ENCODE measurements at places on chromosomes 12 and 14.

DNA sequence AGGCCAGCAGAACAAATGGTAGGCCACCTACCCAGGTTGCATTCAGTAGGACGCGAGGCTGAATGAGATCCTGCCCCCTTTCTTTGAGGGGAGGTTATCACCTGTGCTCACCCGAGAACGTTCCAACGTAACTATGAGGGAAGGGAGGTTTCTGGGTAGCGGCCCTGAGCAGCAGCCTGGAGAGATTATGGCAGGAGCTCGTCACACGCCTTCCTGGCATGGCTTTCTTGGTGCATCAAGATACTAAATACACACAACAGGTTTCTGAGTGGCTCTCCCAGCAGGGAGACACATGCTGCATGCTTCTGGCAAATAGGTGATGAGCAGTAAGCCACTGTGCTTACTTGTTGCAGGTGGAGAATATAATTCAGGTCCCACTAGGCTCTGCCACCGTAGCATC lies 147.7 kb downstream of the CALM1 start:
- DNase-seq = no peak

DNA sequence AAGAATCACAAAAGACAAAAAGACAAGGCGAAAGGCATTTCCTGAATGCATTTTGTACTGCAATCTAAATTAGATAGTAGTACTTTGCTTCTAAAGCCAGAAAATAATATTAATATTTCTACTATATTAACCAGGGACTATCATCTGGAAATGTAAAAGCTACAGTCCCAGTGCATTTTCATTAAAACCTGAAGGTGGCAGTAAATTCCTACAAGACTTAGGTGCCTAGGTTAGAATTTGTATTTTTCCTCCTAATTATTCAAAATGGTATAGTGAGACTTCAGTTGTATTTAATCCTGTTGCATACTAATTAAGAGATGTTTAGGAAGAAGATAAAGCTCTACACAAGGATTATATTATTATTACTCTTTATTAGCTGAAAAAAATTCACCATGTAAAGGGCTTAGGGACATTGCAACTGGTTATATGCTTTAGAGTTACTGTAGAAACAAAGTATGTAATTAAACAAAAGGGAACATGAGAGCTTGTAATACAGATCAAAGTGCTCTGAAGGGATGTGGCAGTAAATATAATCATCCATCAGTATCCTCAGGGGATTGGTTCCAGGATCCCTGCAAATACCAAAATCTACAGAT lies 53.6 kb downstream of the BRMS1L start:
- DNase-seq = no peak

GRCh38 chr12:119609358-119609757 lies 15.8 kb downstream of the TMEM233 start:
- DNase-seq = no peak

DNA sequence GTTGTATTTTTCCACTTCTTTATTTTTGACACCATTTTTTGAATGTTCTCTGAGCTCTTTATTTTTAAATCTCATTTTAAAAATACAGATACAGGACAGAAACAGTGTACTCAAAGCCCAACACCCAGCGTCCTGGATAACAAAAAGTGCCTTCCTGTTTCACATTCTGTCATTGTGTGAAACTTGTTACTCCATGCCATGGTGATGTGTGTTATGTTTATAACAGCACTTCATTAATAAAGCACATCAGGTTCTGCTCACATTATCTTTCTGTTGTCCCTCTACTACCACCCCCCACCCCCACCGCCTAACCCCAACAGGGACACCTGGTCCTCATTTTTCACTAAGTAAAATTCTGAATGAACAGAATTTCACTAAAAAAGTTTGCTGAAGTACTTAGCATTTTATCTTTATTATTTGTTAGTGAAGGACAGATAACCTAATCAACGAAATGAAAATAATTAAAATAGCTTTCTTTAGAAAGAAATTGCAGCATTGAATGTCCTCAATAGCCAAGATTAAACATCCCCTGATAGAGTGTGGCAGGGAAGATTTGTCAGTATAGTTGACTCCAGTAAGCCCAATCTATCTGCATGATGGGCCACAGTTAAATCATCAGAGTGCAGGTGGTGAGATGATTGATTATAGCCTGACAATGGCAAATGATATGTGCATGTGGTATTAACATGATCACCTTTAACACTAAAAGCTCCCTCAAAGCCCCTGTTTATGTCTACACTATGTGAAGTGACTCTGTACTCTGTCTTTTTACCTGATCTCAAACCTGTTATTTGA lies 153.9 kb downstream of the ACSS3 start:
- no peak for DNase-seq

DNA sequence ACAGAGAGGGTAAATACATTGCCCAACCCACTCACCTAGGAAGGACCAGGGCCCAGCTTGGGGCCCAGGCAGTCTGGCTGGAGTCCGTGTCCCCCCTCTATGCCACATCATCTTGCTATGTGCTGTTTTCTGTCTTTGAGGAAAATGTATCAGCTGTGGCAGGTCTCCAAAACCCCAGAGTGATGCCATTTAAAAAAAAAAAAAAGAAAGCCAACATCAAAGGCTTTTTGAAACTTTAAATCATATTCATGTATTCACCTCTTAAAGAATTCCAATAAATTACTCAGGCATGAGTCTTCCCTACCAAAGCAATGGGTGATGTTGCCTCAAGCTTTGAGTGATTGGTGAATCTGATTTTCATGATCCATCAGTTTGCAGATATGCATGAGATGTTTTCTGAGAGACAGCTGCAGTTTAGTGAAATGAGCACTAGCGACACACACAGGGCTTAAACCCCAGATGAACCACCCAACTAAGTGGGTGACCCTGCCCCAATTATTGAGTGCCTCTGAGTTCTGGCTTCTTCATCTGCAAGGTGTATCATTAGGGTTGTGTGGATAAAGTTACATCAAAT lies 6.1 kb downstream of the KRT81 start:
- no peak for DNase-seq

DNA sequence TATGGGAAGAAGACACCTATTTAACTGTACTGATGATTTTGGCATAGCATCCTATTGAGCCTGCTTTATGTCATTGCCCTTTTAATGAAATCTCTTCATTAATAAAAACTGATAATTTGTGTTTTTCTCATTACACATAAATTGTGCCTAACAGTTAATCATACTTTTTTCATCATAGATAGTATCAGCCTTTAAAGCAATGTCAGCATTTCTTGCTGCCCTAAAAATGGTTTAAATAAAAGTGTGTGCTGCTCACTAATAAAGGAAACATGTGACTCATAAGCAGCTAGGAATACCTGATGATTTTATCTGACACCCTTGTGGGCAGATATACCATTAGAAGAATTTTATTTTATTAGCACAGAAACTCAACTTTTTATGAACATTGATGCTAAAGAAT lies 26.7 kb downstream of the TBK1 start:
- DNase-seq = no peak

- DNase-seq = no peak
Observed at GRCh38 chr12:62640910-62641448, 174.4 kb downstream of the MON2 start.

DNA sequence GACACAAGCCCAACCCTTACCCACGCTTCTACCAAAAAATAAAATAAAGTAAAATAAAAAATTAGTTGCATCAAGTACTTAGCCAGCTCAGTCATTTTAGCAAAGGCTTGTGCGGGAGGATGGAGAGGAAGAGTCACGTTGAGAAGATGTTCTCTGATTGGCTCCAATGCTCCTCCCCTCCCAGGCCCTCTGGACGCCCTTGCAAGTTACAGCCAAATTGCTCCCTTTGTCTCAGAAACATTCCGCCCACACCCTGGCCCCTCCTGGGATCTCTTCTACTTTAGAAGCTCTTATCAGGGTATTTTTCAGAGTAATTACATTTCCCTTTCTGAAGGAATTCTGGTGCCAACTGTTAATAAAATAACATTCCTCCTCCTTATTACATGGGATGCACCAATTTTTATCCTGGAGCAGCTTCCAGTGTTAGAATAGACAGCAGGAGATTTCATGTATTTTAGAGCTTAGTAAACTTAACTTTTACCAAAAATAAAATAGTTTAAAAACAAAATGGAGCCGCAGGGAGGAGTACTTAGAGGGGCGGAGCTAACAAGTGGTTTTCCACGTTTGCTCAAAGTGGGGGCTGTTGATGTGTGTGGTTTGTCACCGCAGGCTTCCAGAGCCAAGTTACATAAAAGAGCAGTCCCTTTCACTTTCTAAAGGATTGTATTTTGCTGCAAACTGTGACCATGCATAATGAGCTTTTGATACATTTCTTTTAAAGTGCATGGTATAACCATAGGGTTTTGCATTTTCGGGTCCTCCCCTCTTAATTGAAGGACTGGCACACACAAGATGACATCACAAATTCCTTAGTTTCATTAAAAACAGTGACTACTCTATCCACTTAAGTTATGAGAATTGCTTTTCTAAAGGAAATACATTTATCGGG lies 71.7 kb upstream of the RAP1B start:
- peak; percentile 39 for DNase-seq

DNA sequence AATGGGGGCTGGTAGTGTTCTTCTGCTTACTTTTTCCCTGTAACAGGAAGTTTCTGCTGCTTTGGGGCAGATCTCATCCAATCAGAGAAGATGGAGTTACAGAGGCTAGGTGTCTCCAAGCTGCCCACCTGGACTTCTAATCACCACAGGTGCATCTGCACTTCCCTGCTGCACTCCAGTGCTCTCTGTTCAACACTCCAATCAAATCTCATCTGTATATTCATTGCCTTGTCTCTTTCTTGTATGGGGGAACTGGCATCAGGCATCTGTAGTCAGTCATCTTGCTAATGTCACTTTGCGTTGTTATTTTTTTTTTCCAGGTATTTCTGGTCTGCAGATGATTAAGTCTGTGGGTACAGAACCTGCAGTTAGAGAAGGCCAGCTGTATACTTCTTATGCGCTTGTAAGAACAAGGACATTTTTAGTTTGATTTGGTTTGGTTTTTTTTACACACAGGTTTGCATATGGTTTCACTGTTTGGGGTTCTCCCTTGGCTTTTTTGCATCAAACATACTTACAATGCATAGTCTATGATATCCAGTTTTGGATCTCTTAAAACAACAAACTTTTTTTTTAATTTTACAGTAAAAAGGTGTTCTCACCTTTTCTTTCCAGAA lies 116.0 kb downstream of the METTL25 start:
- DNase-seq = no peak

DNA sequence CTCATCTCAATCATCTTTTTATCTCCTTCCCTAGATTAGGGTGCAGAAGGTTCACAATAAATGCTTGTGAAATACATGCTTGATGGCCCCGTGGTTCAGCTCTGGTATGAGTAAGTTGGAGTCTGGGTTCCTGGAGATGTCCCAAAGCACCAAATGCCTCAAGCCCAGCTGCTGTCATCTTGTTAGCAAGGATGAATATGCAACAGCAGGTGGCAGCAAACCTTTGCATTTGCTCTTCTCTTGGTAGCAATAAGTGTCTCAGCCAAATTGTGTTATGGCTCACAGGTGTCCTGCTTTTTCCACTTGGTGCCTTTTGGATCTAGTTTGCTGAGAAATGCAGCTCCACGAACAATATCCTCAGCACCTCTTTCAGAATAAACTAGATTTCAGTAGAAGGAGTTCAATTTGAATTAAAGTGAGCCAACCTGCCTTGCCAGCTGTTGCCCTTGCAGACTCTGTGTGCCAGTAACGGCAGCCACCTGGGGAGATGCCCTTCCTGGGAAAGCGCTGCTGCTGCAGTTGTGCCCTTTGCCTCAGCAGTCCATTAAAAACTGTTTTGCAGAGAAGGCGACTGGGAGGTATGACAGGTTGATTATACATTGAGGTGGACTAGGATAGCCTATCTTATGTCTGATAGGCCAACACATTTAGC lies 417.3 kb downstream of the SNAPC1 start:
- DNase-seq = no peak

DNA sequence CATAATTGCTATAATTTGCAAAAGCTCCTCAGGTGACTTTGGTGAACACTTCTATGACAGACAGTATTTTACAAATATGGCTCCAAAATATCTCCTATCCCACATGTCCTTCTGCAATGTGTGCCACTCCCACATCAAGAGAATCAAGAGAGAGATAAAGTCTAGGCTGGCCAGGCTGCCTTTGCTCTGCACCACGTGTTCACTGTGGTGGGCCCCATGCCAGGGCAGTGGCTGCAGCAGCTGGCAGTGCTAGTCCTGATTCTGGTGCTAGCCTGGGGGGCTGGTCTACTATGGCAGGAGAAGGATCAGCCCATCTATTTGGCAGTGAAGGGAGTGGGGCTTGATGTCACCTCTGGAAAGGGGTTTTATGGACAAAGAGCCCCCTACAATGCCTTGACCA lies 86.3 kb downstream of the DRAM1 start:
- DNase-seq = no peak

GRCh38 chr12:99059824-99060511 lies 414.9 kb downstream of the APAF1 start:
- no peak for DNase-seq

GRCh38 chr14:54730156-54730961 lies 163.4 kb downstream of the SAMD4A start:
- no peak for DNase-seq

GRCh38 chr12:43550831-43551271 lies 1.2 kb downstream of the ADAMTS20 start:
- DNase-seq = no peak

- no peak for DNase-seq
Observed at GRCh38 chr14:90272523-90272922, 16.2 kb downstream of the PSMC1 start.

DNA sequence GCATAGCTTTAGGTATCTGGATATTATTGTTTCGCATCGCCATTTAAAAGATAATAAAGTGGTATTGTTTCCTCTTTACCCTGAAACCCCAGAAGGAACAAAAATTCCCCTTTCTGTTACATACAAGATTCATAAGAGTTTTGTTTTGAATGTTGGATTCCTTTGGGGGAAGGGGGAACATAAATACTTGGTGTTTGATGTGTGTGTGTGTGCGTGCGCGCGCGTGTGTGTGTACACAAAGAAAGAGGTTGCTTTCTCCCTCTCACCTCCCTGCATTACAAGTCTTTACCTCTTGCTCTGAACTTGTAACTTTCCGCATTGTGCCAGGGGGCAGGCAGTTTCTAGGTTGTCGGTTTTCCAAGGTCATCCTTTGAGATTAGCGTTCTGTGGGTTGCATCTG lies 76.4 kb downstream of the GPATCH2L start:
- DNase-seq = no peak

DNA sequence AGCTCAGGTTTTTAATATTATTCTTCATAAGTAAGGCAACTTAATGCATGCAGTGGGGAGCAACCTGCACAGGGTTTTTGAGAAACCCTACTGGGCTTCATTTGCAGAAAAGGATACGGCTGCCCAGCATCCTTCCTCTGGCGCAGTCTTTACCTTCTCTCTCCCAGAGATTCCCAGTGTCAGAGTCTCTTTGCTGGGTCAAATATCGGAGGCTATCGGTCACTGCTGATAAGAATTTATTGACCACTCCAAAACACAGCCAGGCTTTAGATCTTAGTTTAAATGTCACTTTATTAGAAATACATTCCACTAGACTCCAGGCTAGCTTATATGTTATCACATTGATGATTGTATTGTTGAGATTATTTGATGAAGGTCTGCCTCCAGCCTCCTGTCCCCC lies 147.2 kb upstream of the CPSF6 start:
- no peak for DNase-seq

GRCh38 chr14:51738754-51739153 lies 87.0 kb downstream of the FRMD6 start:
- no peak for DNase-seq
